Suprapubic skin (tissue), 4 donors: ENCODE measurements at places on chromosomes 5 and 9.
A peak's percentile ranks its signal among the peaks of the same experiment; 100 is the strongest.

DNA sequence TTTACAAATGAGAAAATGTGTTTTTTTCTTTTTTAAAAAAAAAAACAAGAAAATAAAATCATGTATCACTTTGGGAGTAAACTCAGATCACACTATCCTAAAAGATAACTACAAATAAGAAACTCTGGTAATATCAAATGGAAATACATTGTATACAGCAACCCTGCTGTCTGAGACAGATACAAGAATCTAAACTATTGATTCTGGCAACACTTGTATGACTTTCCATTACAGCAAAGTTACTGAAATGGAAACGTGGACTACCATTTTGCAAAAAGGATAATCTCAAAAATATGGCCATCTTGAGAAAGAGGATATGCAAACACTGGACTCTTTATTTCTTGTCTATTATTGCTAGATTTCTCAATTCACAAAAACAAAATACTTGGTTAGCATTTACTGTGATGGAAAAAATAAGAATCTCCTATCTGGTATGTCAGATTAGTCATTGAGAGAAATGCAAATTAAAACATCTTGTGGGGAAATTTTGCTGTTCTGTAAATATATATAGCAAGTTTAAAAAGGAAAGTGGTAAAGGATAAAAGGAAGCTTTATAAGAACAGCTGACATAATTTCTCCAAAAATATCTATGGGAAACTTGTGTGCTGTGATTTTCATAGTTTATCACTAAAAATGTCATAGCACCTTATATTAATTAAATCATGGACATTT, 112.9 kb upstream of the FER start:
- no peaks in the 10 kb centered on the region for H3K36me3 ChIP-seq
- H3K4me3 ChIP-seq, result no peak overlapping the region
- no peaks in the 10 kb centered on the region for H3K4me1 ChIP-seq
- no peak overlapping the region for H3K27ac ChIP-seq
- no peak for DNase-seq

DNA sequence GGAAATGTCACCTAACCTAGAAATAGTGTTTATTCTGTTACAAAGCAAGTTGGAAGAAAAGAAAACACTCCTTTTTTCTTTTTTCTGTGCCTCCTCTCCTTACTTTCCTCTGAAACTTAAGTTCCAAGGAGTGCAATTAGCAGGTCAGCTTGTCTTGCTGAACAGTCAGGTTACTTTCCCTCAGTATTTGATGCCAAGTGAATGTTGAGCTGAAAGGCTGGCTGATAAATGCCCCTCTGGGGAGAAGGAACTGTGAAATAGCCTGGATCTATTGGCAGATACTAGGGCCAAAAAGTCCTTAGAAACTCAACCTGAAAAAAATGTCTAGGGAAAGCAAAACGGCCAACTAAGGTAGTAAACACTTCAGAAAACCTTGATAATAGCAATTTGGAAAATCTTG, 43.6 kb downstream of the GRIA1 start:
- no peak for DNase-seq
- H3K4me3 ChIP-seq, result no peak overlapping the region
- no peak overlapping the region for H3K27ac ChIP-seq
- H3K27me3 ChIP-seq, result no peaks in the 10 kb centered on the region
- no peaks in the 10 kb centered on the region for H3K4me1 ChIP-seq
- H3K36me3 ChIP-seq, result no peaks in the 10 kb centered on the region

DNA sequence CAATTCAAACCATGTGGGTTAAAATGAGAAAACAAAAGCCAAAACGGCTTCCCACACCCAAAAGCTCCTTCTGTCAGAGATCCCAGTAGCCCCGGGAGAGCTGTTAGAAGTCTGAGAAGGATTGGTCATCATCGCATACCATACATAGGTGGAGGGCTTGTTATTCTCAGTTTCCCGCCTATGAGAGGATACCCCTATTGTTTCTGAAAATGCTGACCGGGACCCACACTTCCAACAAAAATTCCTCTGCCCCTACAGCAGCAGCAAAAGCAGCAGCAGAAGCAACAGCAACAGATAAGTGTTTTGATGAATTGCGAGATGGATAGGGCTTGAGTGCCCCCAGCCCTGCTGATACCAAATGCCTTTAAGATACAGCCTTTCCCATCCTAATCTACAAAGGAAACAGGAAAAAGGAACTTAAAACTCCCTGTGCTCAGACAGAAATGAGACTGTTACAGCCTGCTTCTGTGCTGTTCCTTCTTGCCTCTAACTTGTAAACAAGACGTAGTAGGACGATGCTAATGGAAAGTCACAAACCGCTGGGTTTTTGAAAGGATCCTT, at the start of gene TEK:
Gene TEK, plus strand, starts transcription at position 245 of the 561 bp plus-strand sequence. CDS start 366 bp downstream, outside the sequence.
- DNase-seq, result no peak
- no peaks in the 10 kb centered on the region for H3K36me3 ChIP-seq
- H3K27me3 ChIP-seq, result no peaks in the 10 kb centered on the region

GRCh38 chr9:32524892-32525708, 896 bp downstream of the RIGI start:
- no peak for DNase-seq
- no peaks in the 10 kb centered on the region for H3K27me3 ChIP-seq
- H3K27ac ChIP-seq, result peak overlapping the region; percentile 77
- H3K4me1 ChIP-seq, result peaks cover 27% of the 10 kb centered on the region

DNA sequence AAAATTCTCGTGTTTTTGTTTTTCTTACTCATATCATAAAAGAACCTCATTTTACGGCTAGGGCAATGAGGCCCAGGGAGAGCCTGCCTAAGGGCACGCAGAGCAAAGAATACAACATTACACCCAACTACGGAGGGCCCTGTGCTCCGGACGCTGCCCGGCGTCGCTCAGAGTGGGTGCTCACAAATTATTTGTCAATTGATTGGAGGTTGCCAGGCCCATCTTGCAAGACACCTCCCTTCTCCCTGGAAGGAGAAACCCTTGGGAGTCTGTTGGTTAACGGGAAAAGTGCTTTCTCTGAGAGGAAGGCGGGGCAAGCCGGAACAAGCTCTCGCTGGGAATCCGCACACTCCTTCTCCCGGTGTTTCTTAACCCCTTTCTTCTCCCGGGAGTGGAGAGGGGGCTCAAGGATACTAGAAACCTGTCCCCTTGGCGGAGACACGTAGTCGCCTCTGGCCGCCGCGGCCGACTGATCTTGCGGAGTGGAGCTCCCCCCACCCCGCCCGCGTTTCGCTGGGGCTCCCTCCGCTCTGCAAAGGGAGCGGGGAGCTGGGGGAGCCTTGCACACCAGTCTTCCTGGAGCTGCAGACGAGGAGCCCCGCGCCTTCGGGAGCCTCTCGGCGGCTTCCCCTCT, 599.3 kb upstream of the SGCD start:
- no peak for DNase-seq
- H3K4me3 ChIP-seq, result peak overlapping the region; percentile 46
- H3K4me1 ChIP-seq, result peaks cover 14% of the 10 kb centered on the region
- peaks cover 78% of the 10 kb centered on the region for H3K27me3 ChIP-seq
- no peak overlapping the region for H3K27ac ChIP-seq
- H3K36me3 ChIP-seq, result no peaks in the 10 kb centered on the region

GRCh38 chr5:95784514-95785302, 37.8 kb downstream of the GLRX start:
- H3K27ac ChIP-seq, result no peak overlapping the region
- H3K4me1 ChIP-seq, result peaks cover 12% of the 10 kb centered on the region
- H3K27me3 ChIP-seq, result no peaks in the 10 kb centered on the region
- H3K4me3 ChIP-seq, result no peak overlapping the region
- H3K36me3 ChIP-seq, result peaks cover 19% of the 10 kb centered on the region

- H3K4me3 ChIP-seq, result no peak overlapping the region
- no peaks in the 10 kb centered on the region for H3K27me3 ChIP-seq
- no peaks in the 10 kb centered on the region for H3K36me3 ChIP-seq
- peaks cover 33% of the 10 kb centered on the region for H3K4me1 ChIP-seq
These were observed 36.8 kb downstream of the ELL2 start for GRCh38 chr5:95924720-95925377.

DNA sequence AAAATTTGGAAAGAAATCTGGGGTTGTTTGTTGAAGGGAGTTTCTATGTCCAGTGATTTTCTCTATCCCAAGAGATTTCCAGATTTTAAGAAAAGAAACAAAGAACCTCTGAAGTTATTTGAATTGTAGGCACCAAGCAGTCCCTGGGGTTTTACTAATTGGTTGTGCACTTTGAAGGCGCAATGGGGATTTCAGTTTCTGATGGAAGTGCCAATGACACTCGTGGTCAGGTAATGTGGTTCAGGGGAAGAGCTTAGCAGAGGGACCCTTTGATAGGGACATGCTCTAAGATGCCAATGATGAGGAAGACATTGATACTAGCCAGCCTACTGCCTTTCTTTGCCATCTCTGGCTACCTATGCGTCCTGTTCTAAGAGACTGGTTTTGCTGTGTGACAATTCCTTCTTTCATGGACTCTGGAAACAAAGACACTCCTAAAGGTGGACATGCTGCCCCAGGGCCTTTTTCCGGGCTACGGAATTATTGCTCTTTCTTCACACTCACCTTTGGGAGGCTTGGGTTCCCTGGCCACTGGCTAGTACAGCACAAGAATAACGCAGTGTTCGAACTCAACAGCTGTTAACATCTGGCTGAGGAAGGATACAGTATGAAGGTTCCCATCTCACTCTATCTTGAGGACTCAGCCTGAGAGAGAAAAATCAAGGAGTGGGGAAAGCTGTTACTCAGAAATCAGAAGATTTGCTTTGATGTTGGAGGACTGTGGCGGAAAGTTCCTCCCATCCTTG, 6.9 kb upstream of the TRAF1 start:
- no peak overlapping the region for H3K4me3 ChIP-seq
- no peaks in the 10 kb centered on the region for H3K27me3 ChIP-seq
- peaks cover 78% of the 10 kb centered on the region for H3K4me1 ChIP-seq

DNA sequence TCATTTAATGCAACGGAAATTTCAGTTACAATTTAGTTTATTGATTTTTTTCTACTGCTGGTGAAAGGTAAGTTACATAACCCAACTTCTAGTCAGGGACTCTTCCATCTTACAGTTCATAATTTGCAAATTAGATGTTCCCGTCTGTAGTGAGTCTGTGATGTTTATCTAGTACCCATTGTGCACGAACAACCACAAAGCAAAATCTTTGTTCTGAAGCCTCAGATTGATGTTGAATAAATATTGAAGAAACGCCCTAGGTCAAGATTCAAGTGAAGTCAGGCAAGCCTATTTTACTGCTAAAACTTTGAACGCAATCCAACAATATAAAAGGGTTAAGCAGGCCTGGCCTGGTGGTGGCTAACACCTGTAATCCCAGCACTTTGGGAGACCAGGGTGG, 43.1 kb downstream of the BASP1 start:
- no peak for DNase-seq
- no peak overlapping the region for H3K27ac ChIP-seq
- peaks cover 3% of the 10 kb centered on the region for H3K4me1 ChIP-seq
- H3K27me3 ChIP-seq, result no peaks in the 10 kb centered on the region
- H3K4me3 ChIP-seq, result no peak overlapping the region

- H3K36me3 ChIP-seq, result no peaks in the 10 kb centered on the region
- no peak overlapping the region for H3K4me3 ChIP-seq
- H3K4me1 ChIP-seq, result peaks cover 22% of the 10 kb centered on the region
- H3K27ac ChIP-seq, result peak overlapping the region; percentile 63
- H3K27me3 ChIP-seq, result no peaks in the 10 kb centered on the region
- no peak for DNase-seq
These were observed 226.0 kb downstream of the SNX18 start for GRCh38 chr5:54743581-54743980.

GRCh38 chr9:34658461-34658860, 4.0 kb downstream of the CCL27 start:
- no peak overlapping the region for H3K27ac ChIP-seq
- no peak overlapping the region for H3K4me3 ChIP-seq
- no peaks in the 10 kb centered on the region for H3K27me3 ChIP-seq
- H3K36me3 ChIP-seq, result peaks cover 28% of the 10 kb centered on the region
- no peak for DNase-seq

DNA sequence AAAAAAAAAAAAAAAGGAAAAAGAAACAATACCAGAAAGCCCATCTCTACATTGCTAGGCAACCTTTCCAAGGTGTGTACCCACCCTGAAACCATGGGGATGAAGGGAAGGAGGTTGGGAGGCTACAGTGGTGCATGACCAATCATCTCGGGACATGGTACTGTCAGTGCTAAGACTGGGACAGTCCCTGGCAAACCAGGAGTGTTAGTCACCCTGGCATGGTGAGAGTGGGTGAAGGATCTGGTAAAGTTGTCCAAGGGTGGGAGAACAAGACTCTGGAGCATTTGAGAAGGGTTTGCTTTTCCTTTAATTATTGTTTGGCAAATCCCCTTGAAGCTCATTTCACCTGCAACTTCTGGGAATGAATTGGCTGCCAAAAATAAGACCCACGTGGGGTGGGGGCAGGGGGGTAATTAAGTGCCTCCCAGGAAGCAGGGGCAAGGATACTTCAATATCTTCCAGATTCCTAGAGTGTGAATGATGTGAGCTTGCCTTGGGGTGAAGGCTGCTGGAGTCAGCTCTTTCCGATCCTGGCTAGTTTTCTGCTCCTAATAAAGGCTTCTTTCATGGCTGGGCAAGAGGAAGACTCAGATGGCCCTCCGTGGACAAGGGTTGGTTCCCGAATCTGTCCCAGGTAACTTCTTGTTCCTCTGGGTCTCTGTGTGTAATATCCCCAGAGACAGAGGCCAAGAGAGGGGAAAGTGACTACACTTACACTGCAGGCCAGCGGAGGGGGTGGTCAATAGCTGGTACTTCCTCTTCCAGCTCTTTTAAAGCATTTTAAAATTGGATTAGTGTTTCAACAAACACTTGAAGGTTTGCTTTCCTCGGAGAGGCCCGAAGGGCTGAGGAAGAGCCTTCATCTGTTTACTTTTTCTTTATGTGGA, 61.6 kb upstream of the SPRY4 start:
- DNase-seq, result no peak
- H3K4me1 ChIP-seq, result peaks cover 11% of the 10 kb centered on the region
- H3K36me3 ChIP-seq, result no peaks in the 10 kb centered on the region

- no peak overlapping the region for H3K4me3 ChIP-seq
- H3K27me3 ChIP-seq, result no peaks in the 10 kb centered on the region
- H3K4me1 ChIP-seq, result no peaks in the 10 kb centered on the region
- no peak for DNase-seq
These were observed 210.5 kb upstream of the SEMA6A start for GRCh38 chr5:116785106-116785505.

- H3K27me3 ChIP-seq, result no peaks in the 10 kb centered on the region
- H3K4me3 ChIP-seq, result no peak overlapping the region
- DNase-seq, result no peak
- H3K27ac ChIP-seq, result no peak overlapping the region
- no peaks in the 10 kb centered on the region for H3K4me1 ChIP-seq
These were observed 505.6 kb downstream of the IRX1 start for GRCh38 chr5:4101189-4101588.

DNA sequence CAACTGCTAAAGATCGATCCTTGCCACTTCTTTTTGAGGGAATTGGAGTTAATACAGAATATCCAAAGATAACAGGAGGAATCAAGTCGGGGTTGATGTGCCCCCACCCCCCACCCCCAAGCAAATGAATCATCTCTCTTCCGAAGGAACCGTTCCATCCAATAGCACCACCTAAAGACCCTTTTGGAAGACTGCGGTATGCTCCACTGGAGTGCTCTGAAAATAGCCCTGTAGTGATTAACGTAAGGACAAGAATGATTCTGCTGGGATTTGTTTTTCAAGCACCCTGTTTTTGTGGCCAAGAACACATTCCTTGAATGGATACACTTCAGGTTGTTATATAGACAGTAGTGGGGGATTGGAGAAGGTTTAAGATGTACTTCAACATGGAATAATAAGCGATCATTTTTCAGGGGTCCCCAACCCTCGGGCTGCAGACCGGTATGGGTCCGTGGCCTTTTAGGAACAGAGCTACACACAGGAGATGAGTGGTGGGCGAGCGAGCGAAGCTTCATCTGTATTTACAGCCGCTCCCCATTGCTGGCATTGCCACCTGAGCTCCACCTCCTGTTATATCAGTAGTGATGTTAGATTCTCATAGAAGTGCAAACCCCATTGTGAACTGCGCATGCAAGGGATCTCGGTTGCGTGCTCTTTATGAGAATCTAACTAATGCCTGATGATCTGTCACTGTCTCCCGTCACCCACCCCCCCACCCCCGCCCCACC, 44.5 kb upstream of the TMEM252 start:
- no peak overlapping the region for H3K4me3 ChIP-seq
- H3K36me3 ChIP-seq, result no peaks in the 10 kb centered on the region
- H3K27me3 ChIP-seq, result no peaks in the 10 kb centered on the region
